ENCODE measurements at places on chromosomes 16 and 17.
A peak's percentile ranks its signal among the peaks of the same experiment; 100 is the strongest.

DNA sequence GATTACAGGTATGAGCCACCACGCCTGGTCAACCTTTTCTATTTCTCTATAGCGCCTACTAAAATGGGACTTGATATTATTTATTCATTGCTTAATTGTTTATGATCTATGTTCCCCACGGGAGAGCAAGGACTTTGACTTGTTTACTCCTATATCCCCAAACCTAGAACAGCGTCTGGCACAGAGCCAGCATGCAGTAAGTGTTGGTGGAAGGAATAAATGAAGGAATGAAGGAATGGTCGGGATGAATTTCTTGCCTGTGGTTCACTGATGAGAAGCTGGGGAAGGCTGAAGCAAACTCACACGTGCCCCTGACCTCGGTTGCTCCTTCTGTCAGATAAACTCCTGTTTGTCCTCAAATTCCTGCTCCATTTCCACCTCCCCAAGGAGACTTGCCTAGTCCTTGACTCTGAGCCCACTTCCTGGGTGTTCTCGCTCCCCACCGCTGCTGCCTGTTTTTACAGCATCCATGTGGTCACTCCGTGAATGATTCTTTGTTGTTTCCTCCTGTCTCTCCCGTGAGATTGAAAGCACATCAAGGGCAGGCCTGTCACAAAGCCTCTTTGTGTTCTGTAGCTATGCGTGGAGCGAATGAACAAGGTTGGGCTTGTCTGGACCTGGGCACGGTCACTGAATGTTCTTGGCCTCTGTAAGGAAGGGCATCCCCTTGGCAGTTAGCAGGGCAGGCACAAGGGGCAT lies 17.3 kb downstream of the C17orf100 start:
- DNase-seq, result no peak

GRCh38 chr17:6269478-6269877 lies 165.4 kb downstream of the AIPL1 start:
- peak; percentile 53 for DNase-seq

GRCh38 chr17:7313088-7313889 lies 1.9 kb downstream of the GPS2 start:
- no peak for DNase-seq

- DNase-seq, result peak; percentile 91
Measured at GRCh38 chr17:59756236-59756818, 48.9 kb downstream of the VMP1 start.

DNA sequence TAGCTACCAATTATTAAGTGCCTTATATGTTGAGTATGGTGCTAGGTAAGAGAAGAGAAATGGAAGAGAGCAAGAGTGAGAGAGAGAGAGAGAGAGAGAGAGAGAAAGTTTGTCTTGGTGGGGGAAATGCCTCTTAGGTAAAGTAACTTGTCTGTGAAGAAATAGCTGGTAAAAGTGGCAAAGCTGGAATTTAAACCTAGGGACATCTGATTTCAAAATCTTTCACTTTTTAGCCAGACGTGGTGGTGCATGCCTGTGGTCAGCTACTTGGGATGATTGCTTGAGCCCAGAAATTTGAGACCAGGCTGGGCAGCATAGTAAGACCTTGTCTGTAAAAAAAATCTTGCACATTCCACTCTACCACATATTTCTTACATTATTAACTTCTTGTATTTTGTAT lies 23.0 kb upstream of the CDR2 start:
- no peak for DNase-seq

- no peak for DNase-seq
Measured at GRCh38 chr17:78240012-78240655, 8.7 kb downstream of the TMEM235 start.

GRCh38 chr16:88975511-88976061 lies 1.4 kb downstream of the CBFA2T3 start:
- DNase-seq, result no peak

DNA sequence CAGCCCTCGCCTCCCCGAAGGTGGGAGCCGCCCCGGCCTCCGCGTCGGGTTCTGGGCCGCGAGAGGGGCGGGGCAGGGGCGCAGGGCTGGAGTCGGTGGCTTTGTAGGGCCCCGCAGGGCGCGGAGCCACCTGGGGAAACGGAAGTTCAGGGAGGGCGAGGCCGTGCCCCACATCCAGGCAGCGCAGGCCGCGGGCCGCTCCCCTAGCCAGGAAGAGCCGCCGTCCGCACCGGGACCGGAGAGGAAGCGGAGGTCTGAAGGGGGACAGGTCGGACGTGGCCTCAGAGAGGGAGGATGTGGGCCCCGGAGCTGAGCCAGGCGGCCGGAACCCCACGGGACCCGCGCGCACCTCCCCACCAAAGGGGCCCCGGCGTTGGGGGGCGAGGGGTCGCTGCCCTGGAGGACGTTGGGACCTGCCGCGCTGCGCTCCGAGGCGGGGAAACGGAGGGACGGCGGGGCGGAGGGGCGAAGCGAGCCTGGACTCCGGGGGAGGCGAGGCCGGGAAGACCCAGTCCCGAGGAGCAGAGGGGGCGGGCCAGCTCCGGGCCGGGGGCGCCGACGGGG lies 482 bp upstream of the SLC16A3 start:
- peak; percentile 38 for DNase-seq

- no peak for DNase-seq
Measured at GRCh38 chr17:60766778-60767190, 89.1 kb downstream of the BCAS3 start.

- DNase-seq, result no peak
Measured at GRCh38 chr16:87842209-87842869, 27.0 kb downstream of the SLC7A5 start.

DNA sequence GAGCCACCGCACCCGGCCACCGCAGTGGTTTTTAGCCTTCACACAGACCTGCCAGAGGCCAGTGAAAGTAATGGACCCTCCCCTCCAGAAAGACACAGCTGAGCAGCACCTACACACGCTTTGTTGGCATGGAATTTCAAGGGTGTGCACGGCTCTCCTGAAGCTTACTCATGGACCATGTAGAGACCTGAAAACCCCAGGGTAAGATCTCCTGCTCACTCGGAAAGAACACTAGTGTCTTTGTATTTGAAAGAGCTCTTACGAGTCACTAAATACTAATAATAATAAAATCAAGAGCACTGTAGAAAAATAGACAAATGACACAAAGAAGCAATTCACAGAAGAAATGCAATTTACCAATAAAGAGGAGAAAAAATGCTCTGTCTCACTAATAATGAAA lies 20.0 kb downstream of the SLC43A2 start:
- DNase-seq, result no peak

DNA sequence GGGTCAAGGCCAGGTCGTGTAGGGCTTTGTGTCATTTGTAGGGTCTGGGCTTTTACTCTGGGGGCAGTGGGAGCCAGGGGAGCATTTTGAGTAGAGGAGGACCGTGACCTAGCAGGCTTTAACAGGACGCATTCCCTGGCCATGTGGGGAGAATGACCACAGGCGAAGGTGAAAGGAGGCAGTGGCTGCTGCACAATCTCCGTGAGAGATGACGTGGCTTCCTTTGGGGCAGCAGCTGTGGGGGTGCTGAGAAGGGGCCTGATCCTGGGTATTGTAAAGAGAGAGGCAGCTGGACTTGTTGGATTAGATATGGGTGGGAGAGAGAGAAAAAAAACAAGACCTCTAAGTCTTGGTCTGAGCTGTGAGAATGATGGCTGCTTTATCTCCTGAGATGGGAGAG lies 46.0 kb downstream of the KATNIP start:
- no peak for DNase-seq

DNA sequence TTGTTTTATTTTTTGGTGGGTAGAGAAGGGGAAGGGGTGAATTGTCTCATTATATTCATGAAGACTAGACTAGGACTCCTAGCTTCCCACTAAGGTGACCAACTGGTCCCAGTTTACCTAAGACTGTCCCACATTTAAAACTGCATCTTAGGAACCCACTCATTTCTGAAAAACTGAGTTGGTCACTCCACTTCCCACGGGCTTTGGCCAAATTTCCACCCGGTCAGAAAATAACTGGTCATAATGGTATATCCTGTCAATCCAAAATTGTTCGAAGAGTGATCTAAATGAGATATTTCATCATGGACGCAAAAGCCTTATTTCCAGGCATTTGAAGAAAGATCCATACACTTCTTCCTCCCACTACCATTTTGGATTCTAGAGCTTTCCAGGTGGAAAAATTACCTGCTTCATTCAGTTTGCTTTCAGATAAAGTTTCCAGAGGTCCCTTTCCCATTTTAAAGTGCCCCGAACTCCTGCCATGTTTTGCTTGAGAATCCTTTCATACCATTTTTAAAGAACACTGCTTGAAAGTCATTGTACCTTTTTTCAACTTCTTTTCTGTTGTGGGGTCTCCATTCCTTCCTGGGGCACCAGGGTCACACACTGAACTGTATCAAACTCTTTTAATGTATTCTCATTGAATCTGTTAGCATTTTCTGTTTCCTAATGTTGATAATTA lies 21.8 kb upstream of the ZFHX3 start:
- no peak for DNase-seq

GRCh38 chr16:83366228-83366627 lies 441.6 kb upstream of the HSBP1 start:
- DNase-seq, result no peak

GRCh38 chr16:89314357-89314756 lies 96.9 kb downstream of the ZNF778 start:
- no peak for DNase-seq

DNA sequence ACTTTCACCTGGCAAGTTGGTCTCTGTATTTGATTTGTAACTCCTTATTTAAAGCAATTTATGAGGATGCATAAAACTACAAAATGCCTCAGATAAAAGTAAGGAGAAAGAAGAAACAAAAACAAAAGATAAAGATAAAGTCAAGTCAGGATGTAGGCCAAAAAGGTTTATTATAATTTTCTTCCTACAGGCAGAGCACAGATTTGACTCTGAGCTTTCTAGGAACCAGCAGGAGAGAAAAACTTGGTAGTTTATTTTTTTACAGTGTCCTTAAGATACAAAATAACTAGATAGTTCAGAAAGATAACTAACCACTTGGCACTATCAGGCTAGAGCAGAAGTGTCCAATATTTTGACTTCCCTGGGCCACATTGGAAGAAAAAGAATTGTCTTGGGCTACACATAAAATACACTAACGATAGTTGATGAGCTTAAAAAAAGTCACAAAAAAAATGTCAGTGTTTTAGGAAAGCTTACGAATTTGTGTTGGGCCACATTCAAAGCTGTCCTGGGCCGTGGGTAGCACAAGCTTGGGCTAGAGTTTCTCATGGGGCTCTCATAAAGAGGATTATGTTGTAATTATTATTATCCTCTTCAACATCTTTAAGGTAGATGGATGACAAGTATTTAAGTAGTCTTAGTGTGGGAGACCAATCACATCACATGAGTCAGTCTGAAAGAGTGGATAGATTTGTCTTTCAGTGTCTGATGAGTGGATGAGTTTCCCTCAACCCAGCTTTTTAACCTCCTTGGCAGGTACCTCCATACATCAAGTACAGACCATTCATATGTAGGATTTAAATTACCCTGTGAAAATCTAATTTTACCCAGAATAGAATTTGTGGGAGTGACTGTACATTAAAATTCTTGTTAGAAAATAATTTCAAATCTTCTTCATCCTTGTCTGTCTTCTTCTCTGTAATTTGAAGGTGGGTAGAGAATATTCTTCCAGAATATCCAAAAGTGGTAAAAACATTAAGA lies 17.0 kb downstream of the PAFAH1B1 start:
- DNase-seq, result no peak

DNA sequence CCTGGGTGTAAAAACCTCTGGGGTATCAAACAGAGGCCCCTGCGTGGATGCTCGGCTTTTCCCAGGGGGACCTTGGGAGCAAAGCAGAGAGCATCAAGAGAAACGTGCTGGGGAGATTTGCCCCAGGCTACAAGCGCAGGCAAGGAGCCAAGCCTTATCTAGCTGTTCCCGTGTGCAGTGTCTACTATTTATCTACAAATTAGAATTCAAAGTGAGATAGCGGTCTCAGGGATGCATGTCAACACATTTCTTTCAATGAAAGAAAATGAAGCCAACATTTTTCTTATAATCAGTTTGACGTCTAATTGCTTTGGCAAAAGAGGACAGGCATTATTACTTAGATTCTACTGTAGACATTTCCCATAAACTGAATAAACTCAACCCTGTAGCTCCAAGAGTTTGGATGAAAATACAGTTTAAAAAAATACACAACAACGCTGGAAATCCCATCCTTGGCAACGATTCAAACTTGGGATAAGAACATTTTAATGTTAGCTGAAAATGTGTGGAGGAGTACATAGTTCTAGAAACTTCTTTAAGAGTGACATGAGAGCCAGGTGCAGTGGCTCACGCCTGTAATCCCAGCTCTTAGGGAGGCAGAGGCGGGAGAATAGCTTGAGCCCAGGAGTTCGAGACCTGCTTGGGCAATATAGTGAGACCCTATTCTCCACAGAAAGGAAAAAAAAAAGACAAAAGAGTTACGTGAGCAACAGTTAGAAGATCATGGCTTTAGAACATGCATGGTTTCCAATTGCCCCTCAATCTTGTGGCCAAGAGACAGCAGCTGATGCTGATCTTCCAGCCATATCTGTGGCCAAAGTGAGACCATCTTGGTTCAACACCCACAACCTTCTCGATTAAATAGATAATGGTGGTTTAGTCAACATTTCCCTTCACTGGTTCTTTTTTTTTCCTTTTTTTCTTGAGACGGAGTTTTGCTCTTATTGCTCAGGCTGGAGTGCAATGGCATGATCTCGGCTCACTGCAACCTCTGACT lies 7.2 kb downstream of the SPNS3 start:
- DNase-seq, result no peak

GRCh38 chr16:7257016-7257415 lies 75.6 kb upstream of the RBFOX1 start:
- DNase-seq, result no peak

- DNase-seq, result no peak
Measured at GRCh38 chr17:73743518-73744201, 99.4 kb upstream of the SDK2 start.

- no peak for DNase-seq
Measured at GRCh38 chr16:85294810-85295508, 182.7 kb upstream of the CIBAR2 start.

DNA sequence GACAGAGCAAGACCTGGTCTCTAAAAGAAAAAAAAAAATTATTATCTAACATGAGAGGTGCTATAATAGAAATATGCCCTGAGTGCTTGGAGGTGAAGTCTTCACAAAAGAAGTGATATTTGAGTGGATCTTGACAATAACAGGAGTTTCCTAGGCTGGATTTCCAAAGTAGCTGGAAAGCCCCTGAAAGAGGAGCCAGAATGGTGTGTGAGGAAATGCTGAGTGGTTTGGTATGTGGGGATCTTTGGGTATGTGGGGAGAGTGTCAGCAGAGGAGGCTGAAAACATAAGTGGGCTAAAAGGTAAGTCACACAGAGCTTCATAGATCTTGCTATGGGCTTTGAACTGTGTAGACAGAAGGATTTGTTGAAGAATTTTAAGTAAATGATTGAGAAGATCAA lies 100.1 kb downstream of the YPEL2 start:
- no peak for DNase-seq

Data from kidney capillary endothelial cell (primary cell).